AG10803 (cell line): ENCODE measurements at places on chromosomes 1 and 21.

DNA sequence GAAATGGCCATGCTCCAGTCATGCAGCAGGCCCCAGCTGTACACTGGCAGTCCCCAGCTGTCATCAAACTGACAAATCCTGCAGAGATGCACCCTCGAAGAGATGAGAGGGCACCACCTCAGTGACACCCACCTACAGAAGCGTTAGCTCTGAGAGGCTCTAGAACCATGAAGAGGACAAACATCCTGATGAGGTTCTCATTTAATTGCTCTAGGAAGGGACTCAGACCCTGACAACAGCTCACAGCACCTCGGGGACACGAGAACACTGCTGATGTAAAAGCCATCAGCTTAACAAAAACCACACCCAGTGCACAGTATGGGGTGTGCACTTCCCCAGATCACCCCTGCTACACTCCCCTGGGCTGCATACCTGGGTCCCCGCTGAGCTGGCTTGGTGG lies 3.4 kb downstream of the ZNF496 start:
- DNase-seq, result no peak

DNA sequence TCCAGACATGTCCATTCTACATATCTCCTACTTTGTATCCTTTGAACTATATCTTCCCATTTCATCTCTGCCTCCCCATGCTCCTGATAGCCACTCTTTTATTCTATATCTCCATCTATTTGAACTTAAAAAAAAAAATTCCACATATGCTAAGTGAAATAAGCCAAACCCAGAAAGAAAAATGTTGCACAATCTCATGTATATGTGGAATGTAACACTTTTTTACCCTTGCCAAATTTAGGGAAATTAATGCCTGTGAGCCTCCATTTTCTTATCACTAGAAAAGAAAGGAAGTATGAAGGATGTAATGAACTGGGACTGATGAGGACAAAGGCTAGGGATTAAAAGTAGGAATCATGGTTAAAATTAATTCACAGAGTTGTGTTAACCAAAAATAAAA lies 53.5 kb downstream of the RGS13 start:
- no peak for DNase-seq

- DNase-seq, result no peak
Observed at GRCh38 chr1:24996983-24997893, 67.2 kb upstream of the RUNX3 start.

- DNase-seq, result peak; percentile 62
Observed at GRCh38 chr1:41876576-41877445, 41.9 kb downstream of the HIVEP3 start.

DNA sequence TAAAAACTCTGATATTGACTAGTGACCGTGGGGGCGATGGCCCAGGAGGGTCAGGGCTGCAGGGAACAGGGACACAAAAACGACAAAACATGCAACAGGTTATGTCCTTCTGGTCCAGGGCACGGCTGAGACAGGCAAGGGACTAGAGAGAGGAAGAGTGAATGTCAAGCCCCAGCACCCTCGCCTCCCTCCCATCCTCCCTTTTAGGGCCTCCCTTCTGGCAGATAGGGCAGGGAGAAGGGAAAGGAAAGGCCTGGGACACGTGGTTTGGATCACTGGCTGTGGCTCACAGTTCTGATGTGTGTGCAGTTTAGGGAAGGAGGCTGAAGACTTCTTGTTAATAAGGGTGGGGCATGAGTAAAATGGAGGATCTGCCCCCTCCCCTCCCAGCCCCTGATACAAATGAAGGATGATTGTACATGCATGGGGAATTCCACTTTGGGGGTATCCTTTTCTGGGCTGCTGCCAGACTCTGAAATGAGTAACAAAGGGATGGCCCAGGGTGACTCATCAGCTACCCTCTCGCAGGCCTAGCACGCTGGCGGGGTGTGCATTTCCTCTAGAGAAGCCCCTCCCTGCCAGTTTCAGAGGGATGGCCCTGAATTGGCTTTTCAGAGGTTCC lies 14.2 kb downstream of the CAPN2 start:
- peak; percentile 86 for DNase-seq

DNA sequence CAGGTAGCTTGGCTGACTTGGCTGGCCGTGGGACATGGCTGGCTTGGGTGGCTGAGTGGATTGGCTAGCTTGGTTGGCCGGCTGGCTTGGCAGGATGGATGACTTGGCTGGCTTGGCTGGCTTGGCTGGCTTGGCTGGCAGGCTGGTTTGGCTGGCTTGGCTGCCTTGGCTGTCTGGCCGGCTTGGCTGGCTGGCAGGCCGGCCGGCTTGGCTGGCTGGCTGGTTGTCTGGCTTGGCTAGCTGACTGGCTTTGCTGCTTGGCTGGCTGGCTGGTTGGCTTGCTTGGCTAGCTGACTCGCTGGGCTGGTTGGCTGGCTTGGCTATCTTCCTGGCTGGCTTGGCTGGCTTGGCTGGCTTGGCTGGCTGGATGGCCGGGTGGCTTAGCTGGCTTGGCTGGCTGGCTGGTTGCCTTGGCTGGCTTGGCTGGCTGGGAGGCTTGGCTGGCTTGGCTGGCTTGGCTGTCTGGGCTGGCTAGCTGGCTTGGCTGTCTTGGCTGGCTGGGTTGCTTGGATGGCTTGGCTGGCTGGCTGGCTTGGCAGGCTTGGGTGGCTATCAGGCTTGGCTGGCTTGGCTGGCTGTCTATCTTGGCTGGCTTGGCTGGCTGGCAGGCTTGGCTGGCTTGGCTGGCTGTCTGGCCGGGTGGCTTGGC lies 129.7 kb upstream of the FAM72C start:
- DNase-seq, result peak; percentile 5

DNA sequence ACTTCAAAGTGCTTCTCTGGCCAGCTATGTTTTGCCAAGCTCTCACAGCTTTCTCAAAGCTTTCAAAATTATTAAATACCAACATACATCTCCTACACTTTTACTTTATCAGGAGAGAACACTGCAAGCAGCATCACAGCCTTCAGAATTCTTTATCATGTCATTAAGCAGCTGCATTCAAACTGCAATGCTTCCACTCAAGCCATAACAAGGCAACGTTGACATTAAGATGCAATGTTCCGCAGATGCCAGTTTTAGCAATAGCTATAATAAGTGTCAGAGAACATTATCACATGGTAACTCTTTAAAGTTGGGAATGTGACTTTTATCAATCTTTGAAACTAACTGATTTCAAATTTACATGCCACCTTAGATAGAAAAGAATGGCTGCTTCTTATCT lies 91.9 kb downstream of the LRRC53 start:
- no peak for DNase-seq

- DNase-seq, result peak; percentile 20
Observed at GRCh38 chr1:199282751-199283305, 644.0 kb downstream of the PTPRC start.

DNA sequence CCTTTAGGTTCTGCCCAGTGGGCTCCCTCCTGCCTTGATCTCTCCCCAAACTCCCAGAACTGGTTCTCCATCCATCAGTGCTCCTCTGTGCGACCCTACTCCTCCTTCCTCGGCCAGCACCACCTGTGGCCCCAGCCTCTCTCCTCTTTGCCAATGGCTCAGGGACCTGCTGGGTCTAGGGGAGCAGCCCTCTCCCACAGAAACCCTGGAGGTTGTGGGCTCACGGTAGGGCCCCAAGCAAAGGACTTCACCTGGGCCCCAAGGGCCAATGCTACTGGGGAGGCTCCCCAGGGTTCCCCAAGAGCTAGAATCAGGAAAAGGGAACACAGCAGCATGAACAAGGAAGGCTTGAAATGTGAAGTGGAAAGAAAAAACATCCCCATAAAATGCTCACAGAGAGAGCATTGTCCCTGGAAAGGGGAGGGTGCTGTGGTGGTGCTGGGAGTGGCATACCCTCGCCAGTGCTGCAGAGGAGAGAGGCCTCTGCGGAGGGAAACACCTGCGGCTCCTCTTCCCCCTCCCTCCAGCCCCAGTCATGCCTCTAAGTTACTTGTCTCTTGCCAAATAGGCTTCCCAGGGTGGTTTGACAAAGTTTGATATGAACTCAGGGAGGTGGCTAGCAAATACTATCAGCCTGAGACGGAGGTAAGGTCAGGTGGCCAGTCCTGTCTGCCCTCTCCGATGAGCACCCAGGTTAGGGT lies 2.5 kb downstream of the TMEM63A start:
- no peak for DNase-seq

DNA sequence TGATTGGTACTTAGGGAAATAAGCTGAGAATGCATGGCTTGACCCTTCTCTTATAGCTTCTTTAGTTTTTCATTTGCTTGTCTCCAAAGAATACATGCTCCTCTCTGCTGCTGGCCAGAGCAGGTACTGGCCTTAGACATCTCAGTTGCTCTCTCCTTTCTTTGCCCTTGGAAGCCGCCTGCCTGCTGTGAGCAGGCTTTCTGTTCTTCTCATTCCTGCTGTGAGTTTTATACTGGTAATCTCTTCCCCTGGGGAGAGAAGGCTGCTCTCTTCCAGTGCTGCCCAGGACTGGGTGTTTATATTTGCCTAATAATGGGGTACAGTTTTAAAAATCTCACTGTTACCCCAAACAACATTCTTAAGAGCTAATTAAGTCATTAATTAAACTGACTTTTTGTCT lies 323.5 kb upstream of the LRRC7 start:
- no peak for DNase-seq

DNA sequence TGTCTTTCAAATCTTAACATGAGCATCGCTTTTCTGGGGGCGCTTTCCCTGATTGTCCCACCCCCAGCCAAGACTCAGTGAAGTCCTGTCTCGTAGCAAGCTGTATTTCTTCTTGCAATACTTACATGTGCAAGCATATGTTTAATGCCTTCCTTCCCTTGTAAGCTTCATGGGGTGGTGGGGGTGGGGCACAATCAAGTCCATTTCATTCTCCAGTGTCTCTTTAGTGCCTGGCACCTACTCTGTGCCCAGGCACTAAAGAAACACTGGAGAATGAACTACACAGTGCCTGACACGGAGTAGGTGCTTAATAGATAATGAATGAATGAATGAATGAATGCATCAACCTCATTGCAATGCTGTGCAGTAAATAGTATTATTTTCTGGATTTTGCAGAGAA lies 143.1 kb downstream of the PLPP3 start:
- DNase-seq, result no peak

DNA sequence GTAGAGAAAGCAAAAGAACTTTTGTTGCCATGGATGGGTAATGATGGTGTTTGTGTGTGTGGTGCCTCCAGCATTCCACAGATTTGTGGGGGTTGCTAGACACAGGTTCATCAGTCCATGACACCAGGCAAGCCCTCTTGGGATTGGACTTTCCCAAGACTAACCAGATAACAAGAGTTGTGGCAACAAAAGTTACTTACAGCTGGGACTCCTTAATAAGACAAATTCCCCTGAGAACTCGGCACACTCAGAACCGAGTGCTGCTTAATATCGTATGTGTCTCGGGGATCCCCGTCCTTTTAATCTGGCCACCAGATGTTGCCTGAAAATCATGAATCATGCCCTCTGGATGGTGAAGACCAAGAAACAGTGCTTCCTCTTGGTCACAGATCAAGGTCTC lies 193.3 kb downstream of the AJAP1 start:
- peak; percentile 6 for DNase-seq

- DNase-seq, result no peak
Observed at GRCh38 chr1:30120245-30121000, 603.0 kb downstream of the MATN1 start.

GRCh38 chr1:171953835-171954234 lies 112.5 kb downstream of the DNM3 start:
- no peak for DNase-seq

DNA sequence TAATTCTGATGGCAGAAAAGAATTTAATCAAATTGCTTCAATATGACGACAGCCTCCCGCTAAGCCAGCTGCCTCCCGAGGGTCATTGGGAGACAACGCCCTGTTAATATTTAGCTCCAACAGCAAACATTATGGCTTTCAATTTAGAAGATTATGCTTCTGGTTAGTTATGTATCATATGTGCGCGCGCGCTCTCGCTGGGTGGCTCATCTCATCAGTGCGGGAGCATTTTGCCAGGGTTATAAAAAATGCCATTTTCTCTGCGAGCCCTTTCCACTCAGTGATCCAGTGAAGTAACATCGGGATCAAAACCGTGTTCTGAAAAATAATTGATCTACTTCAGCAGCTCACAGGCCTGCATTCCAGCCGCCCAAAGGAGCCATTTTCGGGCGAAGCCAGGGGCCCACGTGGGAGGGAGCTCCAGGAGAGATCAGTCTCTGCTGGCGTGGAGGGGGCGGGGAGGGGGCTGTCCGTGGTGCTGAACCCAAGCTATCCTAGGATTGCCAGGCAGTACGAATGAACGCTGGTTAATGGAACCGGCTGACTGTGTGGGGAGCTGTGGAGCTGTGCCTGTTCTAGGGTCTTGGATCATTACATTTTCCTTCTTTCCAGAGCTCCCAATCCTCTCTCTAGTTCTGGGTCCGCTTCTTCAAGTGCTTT lies 219.1 kb upstream of the ZC3H12A start:
- no peak for DNase-seq

DNA sequence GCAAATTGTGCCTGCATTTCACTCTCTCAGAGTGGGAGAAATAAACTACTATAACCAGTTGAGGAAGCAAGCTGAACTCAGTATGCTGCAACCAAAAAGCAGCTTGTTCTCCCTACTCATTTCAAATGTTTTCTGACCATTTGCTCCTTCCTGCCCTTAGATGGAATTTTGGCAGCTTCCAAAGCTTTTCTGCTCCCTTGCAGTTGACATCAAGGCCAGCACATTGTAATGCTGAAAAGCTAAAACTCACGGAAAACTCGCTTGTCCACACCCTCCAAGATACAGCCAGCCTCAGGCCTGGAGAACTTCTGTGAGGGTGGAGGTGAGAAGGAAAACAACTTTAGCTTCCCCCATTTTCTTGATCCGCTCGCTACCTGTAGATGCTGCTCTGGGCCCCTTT lies 5.0 kb upstream of the CHML start:
- no peak for DNase-seq

DNA sequence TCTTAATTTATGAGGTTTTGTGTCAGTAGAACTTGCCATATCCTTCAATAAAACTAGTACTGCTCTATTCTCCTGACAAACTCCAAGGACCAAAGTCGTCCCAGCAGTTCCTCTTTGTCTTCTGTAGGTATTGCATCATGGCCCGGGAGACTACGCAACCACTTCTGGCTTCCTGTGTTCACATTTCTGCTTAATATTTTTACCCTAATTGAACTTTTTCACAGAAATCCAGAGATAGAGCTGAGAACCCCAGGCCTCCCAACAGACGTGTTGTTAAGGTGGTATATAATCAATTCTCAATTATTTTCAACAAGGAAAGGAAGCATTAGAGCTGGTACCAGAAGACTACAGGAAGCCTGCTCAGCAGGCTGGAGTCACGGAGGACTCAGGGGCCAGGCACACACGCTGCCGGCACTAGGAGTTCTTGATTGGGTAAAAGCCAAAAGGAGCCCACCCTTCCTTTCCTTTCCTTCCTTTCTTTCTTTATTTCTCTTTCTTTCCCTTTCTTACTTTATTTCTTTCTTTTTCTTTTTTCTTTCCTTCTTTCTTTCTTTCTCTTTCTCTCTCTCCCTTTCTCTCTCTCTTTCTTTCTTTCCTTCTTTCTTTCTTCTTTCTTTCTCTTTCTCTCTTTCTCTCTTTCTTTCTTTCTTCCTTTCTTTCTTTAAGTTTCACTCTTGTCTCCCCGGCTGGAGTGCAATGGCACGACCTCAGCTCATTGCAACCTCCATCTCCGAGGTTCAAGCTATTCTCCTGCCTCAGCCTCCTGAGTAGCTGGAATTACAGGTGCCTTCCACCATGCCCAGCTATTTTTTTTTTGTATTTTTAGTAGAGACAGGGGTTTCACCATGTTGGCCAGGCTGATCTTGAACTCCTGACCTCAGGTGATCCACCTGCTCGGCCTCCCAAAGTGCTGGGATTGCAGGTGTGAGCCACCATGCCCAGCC lies 173.7 kb downstream of the ZBTB18 start:
- DNase-seq, result peak; percentile 26

- peak; percentile 68 for DNase-seq
Observed at GRCh38 chr1:115506924-115507589, 134.7 kb upstream of the VANGL1 start.

- DNase-seq, result no peak
Observed at GRCh38 chr21:44357064-44357837, 3.8 kb downstream of the TRPM2 start.
